ENCODE measurements at places on chromosomes 1 and 21.
A peak's percentile ranks its signal among the peaks of the same experiment; 100 is the strongest.

- DNase-seq, result no peak
Observed at GRCh38 chr1:155168456-155169210, 4.5 kb downstream of the KRTCAP2 start.

- peak; percentile 8 for DNase-seq
Observed at GRCh38 chr21:22965455-22966135, 1967.4 kb downstream of the NCAM2 start.

DNA sequence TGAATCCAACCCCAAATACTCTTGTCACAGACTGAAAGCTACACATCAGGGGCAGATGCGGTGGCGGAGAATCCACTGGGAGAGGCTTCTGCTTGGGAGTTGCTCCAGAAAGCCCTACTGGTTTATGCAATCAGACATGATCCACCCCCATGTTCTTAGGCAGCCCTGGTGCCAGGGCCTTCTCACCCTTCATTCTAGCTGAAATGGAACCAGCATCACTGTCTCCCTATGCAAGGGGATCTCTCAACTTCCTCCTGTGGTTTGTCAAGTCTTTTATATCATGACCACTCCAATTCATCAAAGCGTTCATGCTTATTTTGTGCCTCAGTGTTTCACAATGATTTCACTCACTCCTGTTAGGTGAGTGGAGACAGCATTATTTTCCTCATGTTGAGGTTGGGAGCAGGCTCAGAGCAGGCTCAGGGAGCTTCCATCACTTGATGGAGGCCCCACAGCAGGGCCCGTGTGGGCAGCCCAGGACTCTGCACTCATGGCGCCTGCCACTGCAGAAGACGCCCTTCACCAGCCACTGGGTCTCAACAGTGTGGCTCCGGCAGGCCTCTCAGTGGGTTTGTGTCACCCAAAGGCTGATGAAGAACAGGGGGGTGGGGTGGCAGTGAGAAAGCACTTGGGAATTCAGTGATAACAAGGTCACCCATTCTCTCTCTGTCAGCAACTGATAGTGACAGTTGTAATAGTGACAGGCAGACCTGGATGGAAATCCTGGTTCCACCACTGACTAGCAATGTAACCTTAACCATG, 67.1 kb downstream of the CD58 start:
- no peak for DNase-seq

- DNase-seq, result no peak
Observed at GRCh38 chr21:34504595-34504994, 7.4 kb downstream of the KCNE1 start.

DNA sequence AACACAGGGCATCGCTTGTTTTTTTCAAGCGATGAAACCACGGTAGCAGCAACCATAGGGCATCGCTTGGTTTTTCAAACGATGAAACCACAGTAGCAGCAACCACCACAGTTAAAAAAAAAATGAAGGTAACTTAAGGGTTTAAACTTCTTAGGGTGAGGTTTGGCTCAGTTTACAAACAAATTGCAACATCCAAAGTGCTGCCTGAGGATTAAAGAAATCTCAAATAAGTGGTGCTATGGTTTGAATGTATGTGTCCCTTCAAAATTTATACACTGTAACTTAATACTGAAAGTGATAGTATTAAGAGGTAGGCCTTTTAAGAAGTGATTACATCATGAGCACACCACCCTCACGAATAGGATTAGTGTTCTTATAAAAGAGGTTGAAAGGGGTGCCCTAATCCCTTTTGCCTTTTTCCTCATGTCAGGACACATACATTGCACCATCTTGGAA, 6.4 kb upstream of the GBP5 start:
- no peak for DNase-seq

GRCh38 chr1:92944901-92945747, 16.1 kb downstream of the DIPK1A start:
- DNase-seq, result no peak

DNA sequence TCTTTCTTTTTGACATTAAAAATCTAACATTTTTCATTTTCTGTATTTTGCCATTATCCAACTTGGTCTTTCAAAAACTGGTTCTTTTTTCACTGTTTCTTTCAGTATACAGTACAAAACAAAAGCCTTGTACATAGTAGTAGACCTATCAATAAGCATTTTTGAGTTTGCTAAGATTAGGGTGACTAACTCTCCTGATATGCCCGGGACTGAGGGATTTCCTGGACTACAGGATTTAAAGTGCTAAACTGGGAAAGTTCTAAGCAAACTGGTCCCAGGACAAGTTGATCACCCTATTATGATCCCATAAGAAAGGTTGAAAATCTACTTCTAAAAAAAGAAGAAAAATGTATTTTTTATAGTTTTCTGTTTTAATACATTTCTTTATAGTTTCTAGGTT, 120.9 kb downstream of the USP25 start:
- no peak for DNase-seq

DNA sequence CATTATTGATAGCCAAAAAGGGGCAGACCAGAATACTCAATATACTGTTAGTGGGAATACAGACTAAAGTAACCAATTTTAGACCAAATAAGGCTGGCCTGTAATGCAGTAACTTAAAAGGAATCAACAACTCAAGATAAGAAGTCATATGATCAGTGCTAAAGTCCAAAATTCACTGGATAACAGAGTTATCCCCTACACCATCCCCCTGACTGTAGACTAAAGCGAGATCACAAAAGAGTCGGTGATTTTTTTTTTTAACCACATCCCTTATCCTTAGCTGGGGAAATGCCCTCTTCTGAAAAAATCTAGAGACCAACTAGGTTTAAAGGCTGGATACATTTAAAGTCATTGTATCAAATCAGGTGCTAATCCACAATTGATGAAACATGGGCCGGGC, 7.7 kb downstream of the UBR4 start:
- DNase-seq, result no peak

DNA sequence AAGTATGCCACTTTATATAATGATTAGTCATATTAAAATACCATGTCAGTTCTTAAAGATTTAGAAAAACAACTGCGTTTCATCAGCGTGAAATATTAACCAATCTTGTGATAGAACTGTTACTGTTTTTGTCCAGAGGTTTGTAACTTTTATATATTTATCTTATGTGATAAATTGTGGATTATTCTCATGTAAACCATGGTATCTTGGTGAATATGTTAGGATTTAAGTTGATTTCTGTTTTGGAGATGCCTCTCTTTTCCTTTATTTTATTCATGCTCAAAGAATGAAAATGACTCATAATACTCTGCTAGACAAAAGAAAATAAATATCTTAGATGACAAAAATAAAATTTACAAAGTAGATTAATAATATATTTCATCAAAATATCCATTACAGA, 88.4 kb downstream of the ADGRL4 start:
- DNase-seq, result no peak

GRCh38 chr1:157092831-157093230, 6.8 kb downstream of the ETV3L start:
- no peak for DNase-seq

DNA sequence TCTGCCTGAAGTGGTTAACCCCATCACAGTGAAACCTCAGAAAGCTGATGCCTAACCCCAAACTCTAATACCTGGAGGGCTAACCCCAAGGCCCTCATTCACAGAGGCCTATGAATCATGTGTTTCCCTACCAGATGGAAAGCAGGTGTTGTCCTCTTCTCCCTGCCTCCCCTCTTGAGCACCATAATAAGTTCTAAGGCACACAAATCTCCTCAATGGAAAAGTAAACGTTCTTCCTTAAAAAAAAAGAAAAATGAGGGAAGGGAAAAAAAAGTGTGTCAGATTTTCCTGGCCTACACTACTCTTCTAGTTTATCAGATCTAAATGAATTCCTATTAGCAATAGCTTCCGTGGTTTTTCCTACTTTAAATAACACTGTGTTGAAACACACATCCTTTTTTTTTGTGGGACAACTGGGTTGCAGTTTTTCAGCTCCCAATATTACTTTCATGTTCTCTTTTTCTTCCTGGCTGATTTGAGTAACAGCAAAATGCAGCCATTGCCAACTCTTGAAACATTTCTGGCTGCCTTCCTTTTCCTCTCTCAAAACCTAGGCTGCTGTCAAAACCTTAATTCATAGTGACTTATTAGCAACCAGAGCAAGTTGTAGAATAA, 43.2 kb downstream of the SLC44A3 start:
- DNase-seq, result no peak

DNA sequence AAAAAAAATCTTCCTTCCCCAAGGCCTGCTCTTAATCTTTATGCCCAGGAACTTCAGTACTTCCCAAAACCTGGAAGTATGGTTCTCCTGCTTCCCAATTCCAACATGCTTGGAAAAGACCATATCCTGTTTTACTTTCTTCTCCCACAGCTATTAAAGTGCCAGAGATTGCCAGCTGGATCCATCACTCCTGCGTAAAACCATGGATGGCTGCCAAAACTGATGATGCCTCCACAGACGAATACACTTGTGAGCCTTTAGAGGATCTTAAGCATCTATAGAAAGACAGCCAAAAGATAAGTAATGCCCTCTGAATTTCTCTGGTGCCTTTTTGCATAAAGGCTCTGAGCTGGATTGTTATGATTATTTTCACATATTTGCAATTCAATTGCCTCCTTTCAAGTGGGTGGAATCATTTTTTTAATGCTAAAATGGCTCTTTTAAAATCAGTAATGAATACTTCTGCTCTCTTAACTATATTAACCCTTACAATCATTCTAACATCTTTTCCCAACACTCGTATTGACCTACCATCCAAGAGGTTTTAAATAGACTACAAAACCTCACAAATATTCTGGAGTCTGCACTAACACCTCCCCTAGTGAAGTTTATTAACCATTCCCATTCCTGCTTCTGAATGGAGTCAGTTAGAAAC, 1807.8 kb downstream of the BRINP3 start:
- no peak for DNase-seq

DNA sequence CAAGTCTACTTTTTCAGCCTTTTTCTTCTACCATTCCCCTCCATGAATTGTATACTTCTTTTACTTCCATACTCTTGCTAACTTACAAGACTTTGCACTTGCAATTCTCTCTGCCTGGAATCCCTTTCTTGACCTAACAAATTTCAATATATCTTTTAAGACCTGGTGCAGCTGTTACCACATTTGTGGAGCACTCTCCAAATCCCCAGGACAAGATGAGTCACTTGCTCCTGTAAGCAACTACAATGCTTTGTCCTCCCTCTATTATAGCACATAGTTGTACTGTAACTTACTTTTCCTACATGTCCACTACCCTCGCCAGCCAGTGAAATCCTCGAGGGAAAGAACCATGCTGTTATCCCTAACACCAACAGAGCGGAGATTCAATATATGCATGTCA, 43.1 kb downstream of the WARS2 start:
- DNase-seq, result no peak

DNA sequence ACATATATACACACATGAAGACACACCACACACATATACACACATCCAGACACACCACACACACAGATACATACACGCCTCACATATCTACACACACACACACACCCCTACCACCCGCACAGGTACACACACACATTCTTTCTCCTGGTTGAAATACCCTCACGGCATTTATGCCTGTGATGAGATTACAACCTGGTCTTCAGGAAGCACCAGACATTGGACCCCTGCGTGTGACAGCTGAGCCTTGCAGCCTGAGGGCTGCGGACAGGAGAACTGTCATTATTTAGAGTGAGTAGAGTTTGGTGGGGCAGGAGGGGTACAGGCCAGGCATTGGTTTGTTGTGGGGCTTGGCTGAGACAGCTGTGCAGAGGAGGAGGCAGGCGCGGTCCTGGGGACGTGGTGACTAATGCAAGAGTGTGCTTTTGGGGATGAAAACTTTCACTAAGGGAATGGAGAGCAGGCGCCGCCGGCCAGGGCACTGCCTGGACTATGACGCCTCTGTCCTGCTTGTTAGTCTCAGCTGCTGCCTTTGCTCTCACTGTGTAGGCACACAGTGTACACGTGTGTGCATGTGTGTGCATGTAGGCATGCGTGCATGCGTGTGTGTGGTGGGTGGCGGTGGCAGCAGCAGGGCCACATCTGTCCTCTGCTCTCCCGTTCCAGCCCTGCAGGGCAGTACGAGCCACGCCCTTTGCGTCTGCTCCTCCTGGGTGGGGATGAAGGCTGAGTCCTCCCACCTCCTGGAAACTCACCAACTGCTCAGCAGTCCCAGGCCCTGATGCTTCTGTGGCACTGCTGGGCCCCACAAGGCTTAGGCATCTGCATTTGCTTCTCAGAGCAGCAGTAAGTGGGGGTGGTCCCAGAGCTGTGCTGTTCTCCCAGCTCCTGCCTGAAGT, 57.6 kb downstream of the SPSB1 start:
- DNase-seq, result no peak

GRCh38 chr1:43853161-43853921, 80.3 kb upstream of the ARTN start:
- DNase-seq, result no peak

DNA sequence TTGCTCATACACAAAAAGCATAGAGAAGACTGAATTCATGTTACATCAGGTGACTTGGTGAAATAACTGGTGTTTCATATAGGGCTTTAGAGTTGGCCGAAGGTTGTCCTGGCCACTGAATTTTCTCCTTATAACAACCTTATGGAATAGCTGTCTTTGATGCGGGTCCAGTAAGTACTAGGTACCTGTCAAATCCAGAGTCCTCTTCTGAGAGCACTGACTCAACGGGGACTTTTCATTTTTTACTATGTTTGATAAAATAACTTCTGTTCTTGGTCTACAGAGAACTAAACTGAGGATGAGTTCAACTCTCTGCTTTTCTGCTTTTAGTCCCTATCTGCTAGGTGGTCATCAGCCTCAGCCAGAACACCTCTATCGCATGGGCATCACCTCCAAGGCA, 76.1 kb upstream of the JAK1 start:
- no peak for DNase-seq

DNA sequence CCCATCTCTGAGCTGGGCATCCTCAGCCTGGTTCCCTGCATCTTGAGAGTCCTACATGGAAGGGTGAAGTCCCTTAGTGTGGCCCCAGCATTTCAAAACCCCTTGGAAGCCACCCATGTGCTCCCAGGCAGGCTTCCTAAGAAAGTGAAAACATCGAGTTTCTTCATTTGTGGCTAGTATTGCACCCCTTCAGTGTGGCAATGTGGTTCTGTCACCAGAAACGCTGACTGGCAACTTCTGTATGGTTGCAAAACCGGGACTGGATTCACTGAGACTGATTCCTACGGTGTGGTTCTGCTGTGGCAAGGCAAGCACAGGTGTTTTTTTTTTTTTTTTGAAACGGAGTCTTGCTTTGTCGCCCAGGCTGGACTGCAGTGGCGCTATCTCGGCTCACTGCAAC, 9.0 kb upstream of the IFNGR2 start:
- no peak for DNase-seq

Measured in SK-MEL-5 (cell line).